ENCODE measurements at places on chromosomes 16 and 17.
A peak's percentile ranks its signal among the peaks of the same experiment; 100 is the strongest.

DNA sequence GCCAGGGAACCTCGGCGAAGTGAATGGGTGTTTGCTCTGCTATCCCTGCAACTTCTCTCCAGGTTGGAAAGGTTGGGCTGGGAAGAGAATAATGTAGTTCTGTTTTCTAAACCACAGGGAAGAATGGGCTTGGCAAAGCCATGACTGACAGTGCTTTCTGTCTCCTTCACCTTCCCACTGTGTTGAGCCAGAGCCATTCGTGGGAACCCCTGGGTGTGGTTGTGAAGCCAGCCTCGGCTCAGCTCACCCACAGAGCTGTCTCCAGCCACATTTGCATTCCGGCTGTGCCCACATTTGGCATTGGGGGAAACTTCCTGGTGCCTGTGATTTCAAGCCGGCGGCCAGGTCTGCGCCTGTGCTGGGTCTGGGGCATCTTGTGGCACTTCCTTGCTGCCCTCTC lies 39.9 kb downstream of the BAIAP2 start:
- DNase-seq = no peak

- DNase-seq = no peak
Observed at GRCh38 chr17:75380315-75380714, 25.2 kb downstream of the GRB2 start.

GRCh38 chr17:4387137-4387536 lies 20.7 kb upstream of the UBE2G1 start:
- DNase-seq = no peak

GRCh38 chr16:23365602-23366240 lies 63.6 kb downstream of the SCNN1B start:
- no peak for DNase-seq

DNA sequence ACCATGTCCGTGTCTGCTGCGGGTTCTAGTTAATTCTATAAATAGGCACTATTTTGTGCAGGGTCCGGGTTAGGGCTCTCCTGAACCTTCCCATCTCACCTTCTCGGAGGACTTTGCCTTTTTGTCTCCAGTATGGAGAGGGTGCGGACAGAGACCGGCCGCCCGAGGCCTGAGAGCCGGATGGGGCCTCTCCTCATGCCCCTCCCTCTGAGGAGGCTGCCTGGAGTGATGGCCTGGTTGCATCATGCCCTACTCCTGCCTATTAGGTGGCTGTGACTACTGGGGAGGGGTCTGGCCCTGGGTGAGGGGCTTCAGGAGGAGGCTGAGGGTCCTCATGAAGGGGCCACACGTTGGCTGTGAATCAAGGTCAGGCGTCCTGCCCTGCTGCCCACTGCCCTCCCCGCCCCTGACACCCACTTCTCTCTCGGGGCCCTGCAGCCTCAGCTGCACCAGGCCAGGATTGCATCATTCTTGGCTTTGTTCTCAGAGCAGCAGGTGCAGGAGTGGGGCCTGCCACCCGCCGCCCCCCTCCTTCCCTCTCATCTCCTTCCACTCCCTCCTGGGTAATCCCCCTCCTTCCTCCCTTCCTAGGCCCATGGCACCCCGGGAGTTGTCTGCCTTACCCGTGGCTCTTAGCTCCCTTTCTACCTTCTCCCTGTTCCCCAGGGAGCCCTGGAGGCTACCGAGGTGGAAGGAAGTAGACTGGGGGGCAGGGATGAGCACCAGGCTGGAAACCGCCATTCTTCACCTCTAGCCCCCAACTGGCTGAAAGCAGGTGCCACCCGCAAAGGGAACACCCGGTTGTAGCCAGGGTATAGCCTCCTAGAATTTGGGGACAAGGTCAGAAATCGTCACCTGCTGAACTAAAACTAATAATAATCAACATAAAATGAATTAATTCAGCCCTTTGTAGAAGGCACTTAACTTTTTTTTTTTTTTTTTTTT lies 12.7 kb upstream of the ARHGAP23 start:
- no peak for DNase-seq

GRCh38 chr17:58694302-58694701 lies 1.9 kb downstream of the RAD51C start:
- DNase-seq = no peak

GRCh38 chr17:9371019-9371418 lies 204.6 kb downstream of the STX8 start:
- no peak for DNase-seq

DNA sequence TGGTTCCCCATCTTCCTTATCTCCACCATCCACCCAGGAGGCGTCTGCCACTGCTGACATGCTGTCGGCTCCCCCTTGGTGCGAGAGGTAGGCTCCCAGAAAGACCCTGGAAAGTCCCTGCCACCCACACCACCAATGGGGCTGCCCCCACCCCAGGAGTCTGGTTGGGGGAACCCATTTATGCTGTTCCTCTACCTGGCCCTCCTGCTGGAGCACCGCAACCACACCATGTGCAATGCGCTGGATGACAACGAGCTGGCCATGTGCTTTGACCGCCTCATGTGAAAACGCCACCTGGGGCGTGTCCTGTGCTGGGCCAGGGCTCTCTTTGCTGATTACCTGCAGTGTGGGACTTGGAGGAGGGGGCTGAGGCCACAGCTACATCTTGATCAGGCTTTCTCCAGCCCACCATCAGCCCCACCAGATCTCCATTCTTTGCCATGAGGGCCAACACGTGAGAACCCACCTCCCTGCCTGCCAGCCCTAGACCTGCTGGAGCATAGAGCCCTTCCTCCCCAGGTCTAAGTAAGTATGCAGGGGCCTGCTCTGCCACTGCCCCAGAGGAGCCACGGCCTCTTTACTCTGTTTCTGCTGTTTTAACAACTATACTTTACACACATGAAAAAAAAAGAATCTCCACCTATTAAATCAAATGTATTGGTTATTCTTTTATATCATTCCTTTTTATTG lies 7.9 kb upstream of the ALDH3A1 start:
- no peak for DNase-seq

DNA sequence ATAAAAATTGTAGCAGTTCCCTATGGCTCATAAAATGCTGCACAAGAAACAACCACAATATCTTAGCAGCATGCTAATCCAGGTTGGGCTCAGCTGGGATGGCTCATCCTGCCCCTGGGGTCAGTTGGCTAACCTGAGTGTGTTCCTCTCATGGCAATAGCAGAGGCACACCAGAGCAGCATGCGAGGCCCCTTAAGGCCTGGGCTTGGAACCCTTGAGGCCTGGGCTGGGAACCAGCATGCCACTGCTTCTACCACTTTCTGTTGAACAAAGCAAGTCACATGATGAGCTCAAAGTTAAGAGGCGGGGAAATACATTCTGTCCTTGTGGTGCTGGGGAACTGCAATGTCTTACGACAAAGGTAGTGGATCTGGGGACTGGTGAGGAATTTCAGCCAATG lies 154.4 kb upstream of the FOXF1 start:
- no peak for DNase-seq

DNA sequence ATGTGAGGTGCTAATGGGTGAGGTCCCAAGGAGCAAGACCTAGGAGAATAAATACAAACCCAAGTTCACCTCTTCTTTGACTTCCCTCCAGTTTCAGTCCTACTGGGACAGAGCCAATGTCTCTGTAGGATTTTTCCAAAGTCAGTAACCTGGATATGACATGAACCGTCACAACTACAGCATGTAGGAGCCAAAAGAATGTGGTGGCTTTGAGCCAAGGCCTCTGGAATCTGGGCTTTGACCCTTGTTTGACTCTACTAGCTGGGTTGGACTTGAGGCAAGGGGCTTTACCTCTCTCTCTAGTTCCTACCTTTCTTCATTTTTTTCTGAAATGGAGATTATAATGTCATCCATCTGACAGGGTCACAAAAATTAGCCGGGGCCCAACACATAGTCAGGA lies 91.4 kb downstream of the CACNG3 start:
- DNase-seq = no peak

DNA sequence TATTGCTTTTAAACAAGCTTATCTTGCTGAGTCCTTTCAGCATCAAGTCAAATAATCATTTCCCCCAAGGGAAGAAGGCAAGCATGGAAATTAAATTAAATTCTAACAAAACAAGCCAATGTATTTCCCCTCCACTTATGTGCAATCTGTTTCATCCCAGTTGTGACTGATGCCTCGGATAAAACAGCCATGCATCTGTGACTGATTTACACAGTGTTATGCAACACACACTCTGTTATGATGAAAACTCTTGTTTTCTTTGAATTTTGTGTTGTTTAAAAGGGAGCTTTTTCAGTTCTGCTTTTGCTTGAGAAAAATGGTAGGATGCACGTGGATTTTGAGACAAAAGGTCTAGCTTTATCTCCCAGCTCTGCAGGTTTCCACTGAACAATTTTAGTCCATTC lies 32.6 kb downstream of the TMEM100 start:
- no peak for DNase-seq

- DNase-seq = no peak
Observed at GRCh38 chr17:903691-904481, 75.7 kb downstream of the NXN start.

DNA sequence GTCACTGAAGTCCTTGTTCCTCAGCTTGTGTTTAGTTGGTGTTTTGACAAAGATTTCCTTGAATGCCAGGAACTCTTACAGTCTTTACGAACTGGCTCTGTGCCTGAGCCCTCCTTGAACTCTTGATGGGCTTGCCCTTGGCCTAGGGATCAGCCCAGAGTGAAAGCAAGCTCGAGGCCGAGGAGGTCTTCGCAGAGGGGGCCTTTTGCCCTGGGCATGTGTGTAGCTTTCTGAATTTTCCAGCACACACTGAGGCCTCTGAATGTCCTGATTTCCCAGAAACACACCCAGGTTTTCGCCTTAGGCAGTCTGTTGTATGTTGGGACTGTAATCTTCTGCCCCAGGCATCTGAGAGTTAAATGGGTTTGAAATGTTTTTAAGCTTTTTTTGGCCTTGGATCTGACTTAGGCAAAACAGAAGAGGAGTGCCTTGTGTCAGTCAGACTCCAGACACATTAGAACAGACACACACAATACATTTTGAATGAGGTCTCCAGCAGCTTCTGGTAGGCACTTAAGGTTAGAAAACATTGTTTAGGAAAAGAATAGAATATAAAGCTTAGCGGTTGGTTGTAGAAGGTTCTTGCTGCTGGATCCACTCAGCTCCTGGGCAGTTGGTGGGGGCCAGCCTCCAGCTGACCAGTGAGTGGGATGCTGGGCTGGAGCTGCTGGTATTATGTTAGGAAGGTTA lies 17.1 kb downstream of the FOXK2 start:
- no peak for DNase-seq

GRCh38 chr16:49000594-49000993 lies 281.0 kb downstream of the CBLN1 start:
- no peak for DNase-seq

DNA sequence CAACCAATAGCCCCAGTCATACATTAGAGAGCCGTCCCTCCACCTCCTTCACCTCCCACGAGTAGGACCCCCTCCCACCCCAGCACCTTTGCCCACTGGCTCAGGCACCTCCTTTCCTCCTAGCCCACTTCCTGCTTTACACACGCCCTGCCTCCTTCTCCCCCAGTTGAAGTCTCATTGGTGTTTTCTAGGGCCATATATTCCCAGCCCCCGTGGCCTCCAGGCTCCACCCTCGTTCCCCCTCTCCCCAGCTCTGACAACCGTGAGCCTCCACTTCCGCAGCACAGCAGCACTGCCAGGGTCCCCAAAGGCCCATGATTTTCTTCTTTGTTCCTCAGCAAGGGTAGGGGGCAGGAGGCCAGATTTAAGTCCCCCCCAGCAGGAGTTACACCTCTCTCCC lies 340.3 kb upstream of the TNRC6C start:
- DNase-seq = no peak

DNA sequence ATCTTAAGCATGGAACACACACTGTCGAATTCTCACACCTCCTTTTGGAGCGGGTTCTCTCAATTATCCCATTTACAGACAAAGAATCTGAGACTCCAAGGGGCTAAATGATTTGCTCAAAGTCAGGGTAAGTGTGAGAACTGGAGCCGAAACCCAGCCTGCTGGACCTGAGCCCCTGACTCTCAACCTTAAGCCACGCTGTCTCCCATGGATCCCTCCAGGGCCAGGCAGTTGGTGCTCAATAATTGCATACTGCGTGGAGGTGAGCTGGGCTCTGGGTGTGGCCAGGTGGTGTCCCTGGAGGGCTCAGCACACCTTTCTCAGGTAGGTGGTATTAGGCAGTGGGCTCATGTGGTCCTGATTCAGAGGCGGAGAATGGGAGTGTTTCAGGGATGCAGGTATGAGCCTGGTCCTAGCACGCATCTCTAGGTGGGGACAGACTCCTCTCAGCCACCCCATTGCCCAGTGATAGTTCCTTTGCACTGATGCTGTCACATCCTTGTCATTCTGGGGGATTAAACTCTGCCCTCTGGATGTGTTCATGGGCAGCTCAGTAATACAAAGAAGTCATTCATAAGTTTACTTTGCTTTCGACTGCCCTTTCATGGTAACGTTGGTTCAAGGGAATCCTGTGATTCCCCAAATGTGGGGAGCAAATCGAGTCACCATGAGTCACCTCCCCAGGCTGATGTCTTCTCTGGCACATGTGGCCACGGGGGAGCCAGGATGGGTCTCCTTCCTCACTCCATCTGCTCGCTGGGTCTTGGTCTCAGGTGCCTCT lies 399.5 kb upstream of the TNRC6C start:
- DNase-seq = no peak

GRCh38 chr17:81090361-81091136 lies 55.6 kb downstream of the BAIAP2 start:
- DNase-seq = peak; percentile 13

DNA sequence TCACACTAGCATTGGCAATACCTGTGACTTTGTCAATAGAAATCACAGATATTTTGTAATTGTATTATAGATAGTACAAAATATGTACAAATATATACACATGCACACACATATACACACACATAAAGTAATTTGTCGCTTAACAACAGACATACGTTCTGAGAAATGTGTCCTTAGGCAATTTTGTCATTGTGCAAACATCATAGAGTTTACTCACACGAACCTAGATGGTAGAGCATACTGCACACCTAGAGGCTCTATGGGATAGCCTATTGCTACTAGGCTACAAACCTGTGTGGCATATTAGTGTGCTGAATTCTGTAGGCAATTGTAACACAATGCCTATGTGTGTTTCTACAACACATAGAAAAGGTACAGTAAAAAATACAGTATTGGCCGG lies 11.0 kb downstream of the UNC119 start:
- DNase-seq = no peak

DNA sequence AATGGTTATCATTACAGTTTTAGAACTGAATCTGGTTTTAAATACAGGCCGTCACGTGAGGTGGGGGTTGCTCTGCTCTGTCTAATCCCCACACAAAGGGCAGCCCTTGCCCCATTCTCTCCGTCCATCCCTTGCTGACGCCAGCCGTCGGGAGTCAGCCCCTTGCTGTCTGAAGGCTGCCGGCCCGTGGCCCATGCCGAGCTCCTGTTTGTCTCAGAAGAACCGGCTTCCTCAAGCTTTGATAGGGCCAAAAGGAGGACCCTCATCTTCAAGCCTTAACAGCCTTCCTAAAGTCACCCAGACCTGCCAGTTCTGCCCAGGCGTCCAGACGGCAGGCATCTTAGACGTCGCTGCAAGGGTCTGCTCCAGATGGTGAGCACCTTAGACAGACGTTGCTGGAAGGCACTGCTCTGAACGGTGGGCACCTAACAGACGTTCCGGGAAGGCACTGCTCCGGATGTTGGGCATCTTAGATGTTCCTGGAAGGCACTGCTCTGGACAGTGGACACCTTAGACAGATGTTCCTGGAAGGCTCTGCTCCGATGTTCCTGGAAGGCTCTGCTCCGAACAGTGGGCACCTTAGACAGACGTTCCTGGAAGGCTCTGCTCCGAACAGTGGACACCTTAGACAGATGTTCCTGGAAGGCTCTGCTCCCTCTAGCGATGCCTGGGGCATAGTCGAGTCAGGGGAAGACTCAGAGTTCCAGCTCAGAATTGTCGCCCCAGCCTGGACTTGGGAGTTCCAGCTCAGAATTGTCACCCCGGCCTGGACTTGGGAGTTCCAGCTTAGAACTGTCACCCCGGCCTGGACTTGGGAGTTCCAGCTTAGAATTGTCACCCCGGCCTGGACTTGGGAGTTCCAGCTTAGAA lies 35.1 kb upstream of the CHMP6 start:
- no peak for DNase-seq

- DNase-seq = peak; percentile 85
Observed at GRCh38 chr17:50944054-50944901, 78.1 kb upstream of the TOB1 start.

All from CD4-positive, alpha-beta T cell treated with Interleukin-6 at 100 ng/mL for 8 hours (primary cell).